Retina (tissue), 1 donor: ENCODE measurements at places on chromosomes 6 and 20.

DNA sequence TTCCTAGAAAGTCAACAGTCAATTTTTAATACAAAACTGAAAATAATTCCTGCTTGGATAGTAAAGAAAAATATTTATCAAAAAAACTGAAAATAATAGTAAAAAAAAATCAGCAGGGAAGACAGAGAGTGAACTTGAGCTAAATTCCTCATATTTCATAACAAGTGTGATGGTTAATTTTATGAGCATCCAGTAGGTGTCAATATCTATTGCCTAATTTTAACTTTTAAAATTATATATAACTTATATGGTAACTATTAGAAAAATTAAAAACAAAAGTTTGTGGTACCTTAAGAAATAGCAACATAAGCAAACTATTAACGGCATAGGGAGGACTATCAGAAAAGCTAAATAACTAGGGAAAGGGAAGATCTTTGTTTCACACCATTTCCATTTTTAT lies 2.1 kb downstream of the EPM2A start:
- DNase-seq: no peak

GRCh38 chr6:135851442-135852271 lies at the start of gene PDE7B:
TSS of gene PDE7B (plus strand) at chr6:135851701.
- DNase-seq: peak; percentile 78

DNA sequence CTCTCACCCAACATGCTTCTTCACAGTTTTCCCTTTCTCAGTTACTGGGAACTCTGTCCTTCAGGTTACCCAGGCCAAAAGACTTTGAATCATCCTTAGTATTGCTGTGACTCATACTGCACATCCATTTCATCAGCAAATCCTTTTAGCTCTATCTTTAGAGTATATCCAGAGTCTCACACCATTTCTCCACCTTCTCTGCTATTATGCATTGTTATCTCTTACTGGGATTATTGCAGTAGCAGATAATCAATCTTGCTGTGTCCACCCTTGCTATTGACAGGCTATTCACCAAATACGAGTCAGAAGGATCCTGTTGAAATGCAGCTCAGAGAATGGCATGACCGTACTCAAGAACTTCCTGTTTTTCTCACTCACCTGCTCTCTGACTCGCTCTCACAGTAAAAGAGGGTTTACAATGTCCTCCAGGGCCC lies 57.3 kb downstream of the BCKDHB start:
- no peak for DNase-seq

DNA sequence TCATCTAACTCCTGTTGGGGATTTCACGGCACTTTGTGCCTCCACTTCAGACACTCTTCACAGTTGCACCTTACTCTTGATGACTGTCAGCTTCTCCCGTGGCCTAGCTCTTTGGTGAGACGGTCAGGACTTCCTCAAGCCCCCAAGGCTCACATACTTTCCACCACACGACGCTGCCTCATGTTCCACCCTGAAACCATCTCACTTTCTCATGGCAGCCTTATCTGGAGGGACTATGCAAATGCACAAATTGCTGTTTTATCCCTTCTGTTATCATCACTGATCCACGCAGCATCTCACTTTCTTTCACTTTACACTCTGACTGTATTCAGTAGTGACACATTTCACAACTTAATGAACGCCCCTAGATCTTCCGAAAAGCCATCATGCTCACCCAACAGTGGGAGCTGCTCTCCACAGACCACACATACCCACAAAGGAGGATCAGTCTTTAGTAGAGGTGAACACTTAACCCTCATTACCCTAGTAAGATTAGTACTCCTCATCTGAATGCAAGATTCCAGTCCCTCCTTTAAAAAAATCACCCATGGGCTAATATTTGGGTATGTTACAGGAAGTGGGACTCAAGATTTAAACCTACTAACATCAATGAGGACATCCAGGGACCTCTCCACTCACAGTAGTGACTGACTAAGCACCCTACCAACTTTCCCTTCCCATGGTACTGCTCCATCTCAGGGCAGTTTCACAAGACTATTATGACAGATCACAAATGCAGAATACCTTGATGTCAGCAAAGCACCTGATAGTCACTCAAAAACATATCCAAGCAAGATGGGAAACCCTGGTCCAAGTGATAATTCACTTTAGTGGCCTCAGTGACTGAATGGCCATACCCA lies 35.4 kb downstream of the FYN start:
- no peak for DNase-seq

DNA sequence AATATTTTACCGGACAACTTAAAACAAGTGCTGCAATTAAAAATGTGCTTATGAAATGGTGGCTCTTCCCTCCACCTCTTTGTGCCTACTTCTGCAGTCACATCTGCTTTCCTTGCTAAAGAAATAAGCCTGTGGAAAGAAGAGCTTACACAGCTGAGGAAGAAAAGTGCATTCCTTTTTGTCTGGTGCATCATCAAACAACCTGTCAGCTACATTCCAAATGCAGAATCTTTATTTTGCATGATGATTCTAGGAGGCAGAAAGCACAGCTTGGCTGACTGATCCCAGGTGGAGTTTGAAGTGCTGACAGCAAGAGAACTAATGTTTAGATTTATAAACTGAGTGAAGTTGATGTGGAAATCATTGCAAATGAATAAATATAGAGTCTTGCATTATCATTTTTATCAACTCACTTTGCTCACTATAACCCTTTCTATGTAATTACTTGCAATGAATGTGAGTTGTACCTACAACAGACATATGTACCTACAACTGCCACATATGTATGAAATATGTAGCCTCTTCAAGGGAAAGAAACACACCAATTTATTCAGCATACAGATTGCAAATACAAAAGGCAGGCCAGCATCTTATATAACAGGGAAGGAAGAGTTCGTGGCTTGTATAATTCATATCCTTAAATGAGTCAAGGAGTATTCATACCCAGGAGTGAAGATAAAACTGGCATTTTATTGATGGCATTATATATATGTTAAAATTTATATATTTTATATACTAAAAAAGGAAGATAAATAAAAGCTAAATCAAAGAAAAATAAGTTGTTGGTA lies 223.4 kb upstream of the MCHR2 start:
- no peak for DNase-seq

GRCh38 chr20:32325706-32326503 lies 32.2 kb upstream of the ASXL1 start:
- no peak for DNase-seq

DNA sequence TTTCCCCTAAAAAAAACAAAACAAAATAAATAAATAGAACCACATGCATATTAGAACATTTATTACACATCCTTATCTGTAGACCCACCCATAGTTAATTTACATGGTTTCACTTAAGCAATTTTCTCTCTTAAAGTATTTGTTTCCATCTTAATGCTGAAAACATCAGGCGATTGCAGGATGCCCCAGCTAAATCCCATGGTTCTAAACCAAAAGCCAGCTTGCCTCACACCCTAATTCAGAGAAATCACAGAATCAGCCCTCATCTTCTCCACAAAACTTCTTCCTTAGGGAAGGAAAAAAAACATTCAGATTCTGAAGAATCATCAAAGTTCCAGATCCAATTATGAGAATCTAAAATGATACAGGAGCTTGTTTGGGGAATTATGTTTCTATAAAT lies 67.6 kb upstream of the MTHFD1L start:
- DNase-seq: no peak
